ENCODE measurements at places on chromosomes 2 and 18. TPM values are rescaled to one million over a fixed set of nuclear protein-coding genes. Genes with fewer than 3 reads are reported as not detected.

AKAIN1 gene
- not detected for total RNA-seq

CCDC121 gene
- 3.8 TPM for total RNA-seq

ARHGAP25 gene
- total RNA-seq = 3.1 TPM

MARCO gene
- total RNA-seq = not detected

NR4A2 gene
- total RNA-seq = 5.7 TPM

FEV gene
- total RNA-seq = not detected

SULT1C2 gene
- not detected for total RNA-seq

TFCP2L1 gene
- total RNA-seq = 0.09 TPM

PROKR1 gene
- not detected for total RNA-seq

EFR3B gene
- total RNA-seq = 7.0 TPM

IL36G gene
- total RNA-seq = not detected

RFTN2 gene
- 0.87 TPM for total RNA-seq
